ENCODE measurements at places on chromosomes 7 and 10. TPM values are rescaled to one million over a fixed set of nuclear protein-coding genes. Genes with fewer than 3 reads are reported as not detected.

MEOX2 gene
- polyA plus RNA-seq = 0.67 TPM

IQUB gene
- 0.06 TPM for polyA plus RNA-seq

ACTL6B gene
- polyA plus RNA-seq = not detected

PDK4 gene
- polyA plus RNA-seq = 31.7 TPM

CHST3 gene
- 3.2 TPM for polyA plus RNA-seq

TDRD1 gene
- polyA plus RNA-seq = 0.04 TPM

NUTM2E gene
- not detected for polyA plus RNA-seq

LMOD2 gene
- 0.02 TPM for polyA plus RNA-seq

KIAA1549 gene
- 0.16 TPM for polyA plus RNA-seq

NKX1-2 gene
- 0.33 TPM for polyA plus RNA-seq

EIF4H gene
- polyA plus RNA-seq = 205 TPM

GIMAP5 gene
- polyA plus RNA-seq = 7.6 TPM

SFMBT2 gene
- 0.45 TPM for polyA plus RNA-seq

FAM25C gene
- not detected for polyA plus RNA-seq

PLCE1 gene
- 0.85 TPM for polyA plus RNA-seq
